ENCODE measurements at places on chromosomes 16 and 17.

GRCh38 chr17:49616086-49616485 lies 40.4 kb downstream of the NXPH3 start:
- DNase-seq, result no peak

GRCh38 chr16:87636050-87636684 lies 33.9 kb downstream of the JPH3 start:
- DNase-seq, result peak; percentile 53

- DNase-seq, result no peak
These were observed 5.0 kb upstream of the ALDH3A1 start for GRCh38 chr17:19753051-19753509.

GRCh38 chr16:56872863-56873391 lies 7.9 kb downstream of the SLC12A3 start:
- no peak for DNase-seq

DNA sequence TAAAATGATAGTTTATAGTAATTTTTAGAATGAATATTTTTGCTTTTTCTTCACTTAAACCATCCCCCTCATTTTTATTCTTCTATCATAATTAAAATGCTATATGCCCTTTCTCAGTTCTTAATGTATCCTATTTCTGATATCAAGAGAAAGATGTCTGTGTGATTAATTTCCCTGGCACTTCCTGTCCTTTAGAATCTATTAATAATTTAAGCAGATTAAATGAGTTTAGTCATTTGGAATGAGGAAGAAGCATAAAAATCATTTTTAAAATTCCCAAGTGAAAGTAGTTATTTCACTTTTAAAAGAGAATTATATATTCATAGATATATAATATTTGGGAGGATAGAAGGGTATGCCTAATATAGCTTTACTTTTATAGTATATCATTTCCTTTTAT lies 27.8 kb upstream of the CDR2 start:
- DNase-seq, result no peak

- DNase-seq, result no peak
These were observed 954.7 kb upstream of the RBFOX1 start for GRCh38 chr16:6377956-6378355.
